ENCODE measurements at places on chromosomes 6 and 20.

GRCh38 chr6:95231416-95231815 lies 345.9 kb upstream of the MANEA start:
- DNase-seq, result no peak

DNA sequence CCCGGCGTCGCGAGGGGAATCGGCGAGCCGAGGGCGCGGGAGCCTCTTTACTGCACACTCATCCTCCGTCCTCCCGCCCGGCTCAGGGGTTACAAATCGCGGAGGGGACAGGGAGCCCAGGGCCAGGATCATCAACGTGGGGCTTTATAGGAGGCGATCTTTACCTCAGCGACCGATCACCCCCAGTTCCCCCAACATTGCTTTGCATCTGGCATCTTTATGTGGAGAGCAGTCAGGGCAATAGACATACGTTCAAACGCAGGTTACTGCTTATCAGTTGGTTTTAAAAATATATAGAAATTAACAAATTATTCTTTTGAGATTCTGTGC lies 634 bp downstream of the HSF2 start:
- no peak for DNase-seq

DNA sequence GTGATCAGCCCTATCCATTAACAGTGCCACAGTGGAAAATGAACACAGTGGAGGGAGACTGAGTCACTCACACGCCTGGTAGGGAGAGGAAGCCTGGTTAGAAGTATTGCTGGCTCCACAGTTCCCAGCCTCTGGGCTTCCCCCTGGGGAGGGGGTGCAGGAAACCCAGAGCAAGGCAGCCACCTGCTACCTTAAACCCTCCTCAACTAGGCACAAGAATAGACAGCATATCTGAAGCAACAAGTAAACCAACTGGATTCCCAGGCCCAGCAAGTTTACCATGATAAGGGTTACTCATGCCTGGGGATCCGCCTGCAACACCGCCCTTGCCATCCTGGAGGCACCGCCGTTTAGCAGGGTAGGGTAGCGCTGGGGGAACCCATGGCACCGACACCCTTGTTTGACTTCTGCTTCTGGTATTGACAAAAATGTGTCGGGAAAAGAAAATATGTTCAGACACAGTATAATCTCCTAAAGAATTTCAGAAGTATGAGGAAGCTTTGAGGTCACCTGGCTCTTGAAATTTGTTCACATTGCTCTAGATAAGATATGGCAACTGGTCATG lies 38.3 kb downstream of the SLC22A23 start:
- no peak for DNase-seq

- DNase-seq, result no peak
Observed at GRCh38 chr6:98669371-98669770, 165.0 kb upstream of the POU3F2 start.

DNA sequence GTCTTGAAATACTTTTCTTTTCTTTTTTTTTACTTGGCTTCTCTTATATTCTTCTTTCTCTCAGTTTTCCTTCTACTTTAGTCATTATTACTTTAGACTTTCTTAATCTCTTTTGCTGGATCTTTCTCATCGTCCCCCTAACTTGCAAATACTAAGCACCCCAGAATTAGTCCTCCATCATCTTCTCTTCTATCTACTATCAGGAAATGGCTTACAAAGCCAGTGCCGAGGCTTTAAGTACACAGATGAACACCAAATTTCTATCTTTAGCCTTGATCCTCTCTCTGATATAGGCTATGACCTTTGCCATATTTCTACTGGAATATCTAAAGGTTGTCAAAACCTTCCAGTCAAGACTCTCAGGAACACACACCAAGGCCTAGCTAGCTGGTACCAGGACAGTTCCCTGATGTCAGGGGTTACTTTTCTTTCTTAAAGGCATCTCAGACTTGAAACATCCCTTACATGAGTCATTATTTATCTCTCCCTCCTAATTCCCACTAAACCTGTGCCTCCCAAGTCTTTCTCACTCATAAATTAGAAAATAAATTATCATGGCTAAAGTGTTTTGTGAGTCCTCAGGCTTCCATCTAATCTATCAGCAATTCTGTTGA lies 278.6 kb upstream of the TCF21 start:
- no peak for DNase-seq

- no peak for DNase-seq
Observed at GRCh38 chr20:34715384-34715783, 11.2 kb downstream of the TP53INP2 start.

GRCh38 chr20:54100563-54100962 lies 30.2 kb upstream of the BCAS1 start:
- DNase-seq, result no peak

DNA sequence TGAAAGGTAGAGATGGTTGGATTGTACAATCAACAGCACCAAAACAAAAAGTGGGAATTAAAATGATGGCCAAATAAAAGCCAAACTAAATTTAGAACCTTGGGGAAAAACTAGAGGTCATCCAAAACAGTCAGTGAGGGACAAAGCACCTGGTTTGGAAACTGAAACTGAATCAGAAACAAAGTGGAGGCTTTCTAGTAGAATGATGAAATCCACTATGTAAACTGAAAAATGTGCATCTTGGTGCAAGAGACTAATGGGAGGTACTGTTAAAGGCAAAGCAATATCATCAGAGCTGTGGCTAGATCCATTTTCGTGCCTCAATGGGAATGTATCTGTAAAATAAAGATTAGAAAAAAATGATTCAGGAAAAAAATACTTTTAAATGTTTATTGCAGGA lies 380.0 kb upstream of the GJE1 start:
- no peak for DNase-seq

GRCh38 chr6:110581679-110582078 lies 105.3 kb upstream of the SLC22A16 start:
- no peak for DNase-seq
